ENCODE measurements at places on chromosomes 7 and 10.

- ATAC-seq: no peak
These were observed 30.1 kb downstream of the RAB18 start for GRCh38 chr10:27534161-27534700.

DNA sequence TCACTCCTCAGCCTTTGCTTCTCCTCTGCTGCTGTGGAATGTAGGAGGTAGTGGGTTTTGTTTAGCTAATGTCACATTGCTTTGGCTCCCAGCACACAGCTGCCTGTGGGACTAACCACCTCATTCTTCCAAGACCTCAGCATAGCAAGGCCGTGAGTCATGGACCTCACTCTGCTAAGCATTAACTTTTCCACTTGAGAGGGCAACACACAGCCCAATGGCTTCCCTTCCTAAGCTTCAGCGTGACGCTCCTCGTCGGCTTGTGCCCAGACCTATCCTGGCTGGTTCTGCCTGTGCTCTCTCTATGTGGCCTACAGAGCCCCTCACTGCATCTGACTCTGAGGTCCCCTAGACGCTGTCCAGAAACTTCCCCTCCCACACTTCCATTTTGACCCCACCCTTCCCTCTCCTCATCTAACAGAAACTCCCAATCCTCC is 23.3 kb downstream of the MYOF start:
- ATAC-seq: no peak

GRCh38 chr10:74419491-74419951 is 268.5 kb downstream of the ADK start:
- no peak for ATAC-seq

- peak; percentile 99 for ATAC-seq
These were observed 7.8 kb upstream of the COMMD3 start for GRCh38 chr10:22308390-22308789.

GRCh38 chr10:125844751-125845221 is 21.4 kb downstream of the BCCIP start:
- no peak for ATAC-seq

DNA sequence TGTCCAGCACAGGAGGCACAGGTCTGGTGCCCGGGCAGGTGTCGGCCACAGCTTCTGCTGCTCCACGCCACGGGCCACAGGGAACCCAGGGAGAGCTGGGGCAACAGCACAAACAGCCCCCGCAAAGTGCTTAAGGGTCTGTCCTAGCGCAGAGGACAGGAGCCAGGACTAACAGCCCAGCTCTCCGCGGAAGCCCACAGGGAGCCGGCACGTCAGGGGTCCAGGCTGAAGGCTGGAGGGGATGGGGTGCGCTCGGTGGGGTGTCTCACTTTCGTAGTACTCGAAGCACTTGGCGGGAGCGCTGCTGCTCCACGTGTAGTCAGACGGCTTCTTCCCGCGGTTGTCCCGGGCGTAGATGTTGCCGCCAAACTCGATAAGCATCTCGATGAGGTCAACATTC is 24.9 kb downstream of the ASB13 start:
- no peak for ATAC-seq

- peak; percentile 3 for ATAC-seq
These were observed 461 bp upstream of the FIGNL1 start for GRCh38 chr7:50450590-50451032.

DNA sequence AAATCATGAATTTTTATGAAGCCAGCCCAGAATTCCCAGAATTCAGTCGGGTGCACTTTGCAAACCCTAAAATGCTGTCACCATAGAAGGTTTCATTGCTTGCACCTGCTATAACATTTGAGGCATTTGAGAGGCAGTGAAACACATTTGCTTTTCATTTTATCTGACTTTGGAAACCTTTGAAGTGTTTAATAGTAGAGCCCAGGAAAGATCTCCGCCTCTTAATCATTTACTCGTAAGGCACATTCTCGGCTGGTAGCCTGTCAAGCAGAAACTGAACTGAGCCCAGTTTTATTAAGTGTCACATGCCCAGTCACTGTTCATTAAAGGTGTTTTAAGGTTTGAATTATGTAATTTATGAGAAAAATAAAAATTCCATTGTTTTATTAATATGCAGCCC is 247.6 kb downstream of the EMX2 start:
- ATAC-seq: no peak

- ATAC-seq: peak; percentile 22
These were observed 37.0 kb downstream of the GSDME start for GRCh38 chr7:24720283-24720682.

DNA sequence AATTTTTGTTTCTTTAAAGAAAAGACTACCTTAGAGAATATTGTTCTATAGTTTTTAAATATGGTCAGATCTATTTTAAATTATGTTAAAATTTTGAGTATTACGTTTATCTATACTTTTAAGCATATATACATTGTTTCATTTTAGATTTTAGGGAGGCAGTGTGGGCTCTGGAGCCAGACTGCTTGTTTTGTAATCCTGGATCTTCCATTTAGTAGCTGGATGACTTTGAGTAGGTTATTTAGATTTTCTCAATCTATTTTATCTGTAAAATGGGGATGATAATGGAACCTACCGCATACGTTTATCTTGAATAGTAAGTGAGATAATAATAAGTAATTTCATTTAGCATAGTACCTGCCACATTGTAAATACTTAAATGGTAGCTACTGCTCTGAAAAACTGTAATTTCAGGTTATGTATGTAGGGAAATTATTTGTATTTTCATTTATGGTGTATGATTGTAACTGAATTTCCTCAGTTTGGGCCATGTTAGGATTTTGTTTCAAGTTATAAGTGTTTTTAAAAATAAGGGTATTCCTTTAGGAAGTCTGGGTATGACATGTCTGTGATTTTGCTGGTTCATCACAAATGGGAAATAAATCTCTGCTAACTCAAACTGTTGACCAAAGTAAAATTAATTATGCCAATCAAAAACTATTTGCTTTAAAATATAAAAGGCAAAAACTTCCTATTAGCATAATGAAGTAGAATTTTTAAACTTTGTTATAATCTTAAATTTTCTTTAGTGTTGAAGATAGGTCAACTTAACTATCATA is 6.5 kb downstream of the PTEN start:
- no peak for ATAC-seq

DNA sequence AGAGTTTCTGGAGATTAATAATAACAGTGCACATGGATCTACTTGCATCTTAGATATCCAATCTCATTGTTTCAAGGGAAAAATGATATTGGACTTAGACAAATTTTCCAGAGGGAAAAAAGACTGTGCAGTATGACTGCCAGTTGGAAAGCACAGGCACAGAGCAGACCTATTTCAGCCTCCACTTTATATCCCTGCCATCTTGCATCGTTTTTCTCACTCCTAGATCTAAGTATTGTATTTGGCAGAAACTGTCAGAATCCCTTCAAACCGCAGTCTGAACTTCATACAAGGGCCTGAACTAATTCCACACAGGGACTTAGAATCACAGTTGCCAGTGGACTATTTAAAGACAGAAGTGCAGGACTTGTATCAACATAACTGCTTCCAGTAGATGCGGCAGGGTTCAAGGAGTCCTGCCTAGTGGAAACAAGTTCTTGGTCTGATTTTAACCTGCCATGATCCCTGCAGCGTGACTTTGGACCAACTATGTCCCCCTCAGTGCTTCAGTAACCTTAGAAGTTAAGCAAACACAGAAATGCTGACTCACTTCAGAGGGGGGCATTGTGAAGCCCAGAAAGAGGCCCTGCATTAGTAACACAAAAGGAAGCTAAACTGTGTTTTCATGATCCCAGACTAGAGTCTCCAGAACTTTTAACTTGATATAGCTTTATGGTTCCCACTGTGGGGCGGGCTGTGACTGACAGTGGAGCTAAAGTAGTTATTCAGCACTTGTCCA is 95.7 kb upstream of the PALS2 start:
- no peak for ATAC-seq

DNA sequence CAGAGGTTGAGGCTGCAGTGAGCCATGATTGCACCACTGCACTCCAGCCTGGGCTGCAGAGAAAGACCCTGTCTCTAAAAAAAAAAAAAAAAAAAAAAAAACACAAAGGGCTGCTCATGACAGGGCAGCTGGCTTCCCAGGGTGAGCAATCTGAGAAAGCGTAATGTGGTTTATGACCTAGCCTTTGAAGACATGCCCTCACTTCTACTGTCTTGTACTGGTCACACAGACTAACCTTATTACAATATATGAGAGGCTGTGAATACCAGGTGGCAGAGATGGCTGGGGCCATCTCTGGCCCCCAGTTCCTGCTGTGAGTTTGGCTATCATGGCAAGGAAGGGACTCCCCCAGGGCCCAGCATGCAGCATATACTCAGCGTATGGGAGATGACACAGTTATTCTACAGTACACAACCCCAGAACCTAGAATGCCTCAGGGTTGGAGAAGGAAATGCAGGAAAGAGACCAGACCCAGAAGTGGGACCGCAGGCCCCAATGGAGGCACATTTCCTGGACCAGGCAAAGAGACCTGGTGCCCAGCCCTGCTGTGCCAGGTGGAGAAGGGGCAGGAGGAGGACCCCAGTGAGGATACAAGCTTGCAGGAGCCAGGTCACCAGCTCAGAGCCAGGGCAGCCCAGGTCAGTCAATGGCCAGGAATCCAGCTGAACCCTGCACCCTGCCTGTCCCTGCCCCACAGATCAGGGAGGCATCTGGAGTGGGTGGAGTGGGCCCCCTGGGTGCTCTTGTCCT is 26.3 kb downstream of the NPTX2 start:
- ATAC-seq: no peak

- ATAC-seq: peak; percentile 31
These were observed 47.1 kb upstream of the TMEM72 start for GRCh38 chr10:44864051-44864450.

GRCh38 chr7:105010504-105011130 is 3.4 kb upstream of the KMT2E start:
- ATAC-seq: no peak

DNA sequence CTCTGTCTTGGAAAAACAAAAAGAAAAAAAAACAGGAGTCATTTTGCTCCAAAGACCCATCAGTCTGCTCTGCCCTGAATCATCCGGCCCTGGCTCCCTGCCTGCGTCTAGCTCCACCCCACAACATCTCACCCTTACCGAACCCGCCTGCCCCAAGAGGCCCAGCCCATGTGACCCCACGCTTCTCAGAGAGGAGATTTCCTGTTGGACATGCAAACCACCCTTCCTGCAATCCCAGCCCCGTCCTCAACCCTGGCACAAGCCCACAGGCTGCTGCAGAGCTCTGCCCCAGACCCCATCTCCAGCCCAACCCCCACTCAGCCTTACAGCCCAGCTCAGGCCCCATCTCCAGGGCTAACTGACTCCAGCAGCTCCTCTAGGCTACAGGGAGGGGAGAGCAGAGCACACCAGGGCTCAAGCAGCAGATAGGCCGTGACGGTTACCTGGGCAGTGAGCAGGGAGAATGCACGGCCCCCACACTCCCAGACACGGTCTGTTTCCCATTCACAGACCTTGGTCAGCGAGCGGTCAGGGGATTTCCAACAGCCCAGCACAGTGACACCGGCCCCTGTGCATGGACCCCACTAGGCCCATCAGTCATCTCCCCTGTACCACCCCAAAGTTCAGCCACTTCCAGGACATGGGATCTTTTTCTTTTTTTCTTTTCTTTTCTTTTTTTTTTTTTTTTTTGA is 69.9 kb upstream of the GTF2I start:
- ATAC-seq: no peak

GRCh38 chr7:106372126-106372525 is 87.3 kb upstream of the NAMPT start:
- peak; percentile 51 for ATAC-seq

- ATAC-seq: no peak
These were observed 200.1 kb downstream of the PTPRN2 start for GRCh38 chr7:158387546-158387891.

DNA sequence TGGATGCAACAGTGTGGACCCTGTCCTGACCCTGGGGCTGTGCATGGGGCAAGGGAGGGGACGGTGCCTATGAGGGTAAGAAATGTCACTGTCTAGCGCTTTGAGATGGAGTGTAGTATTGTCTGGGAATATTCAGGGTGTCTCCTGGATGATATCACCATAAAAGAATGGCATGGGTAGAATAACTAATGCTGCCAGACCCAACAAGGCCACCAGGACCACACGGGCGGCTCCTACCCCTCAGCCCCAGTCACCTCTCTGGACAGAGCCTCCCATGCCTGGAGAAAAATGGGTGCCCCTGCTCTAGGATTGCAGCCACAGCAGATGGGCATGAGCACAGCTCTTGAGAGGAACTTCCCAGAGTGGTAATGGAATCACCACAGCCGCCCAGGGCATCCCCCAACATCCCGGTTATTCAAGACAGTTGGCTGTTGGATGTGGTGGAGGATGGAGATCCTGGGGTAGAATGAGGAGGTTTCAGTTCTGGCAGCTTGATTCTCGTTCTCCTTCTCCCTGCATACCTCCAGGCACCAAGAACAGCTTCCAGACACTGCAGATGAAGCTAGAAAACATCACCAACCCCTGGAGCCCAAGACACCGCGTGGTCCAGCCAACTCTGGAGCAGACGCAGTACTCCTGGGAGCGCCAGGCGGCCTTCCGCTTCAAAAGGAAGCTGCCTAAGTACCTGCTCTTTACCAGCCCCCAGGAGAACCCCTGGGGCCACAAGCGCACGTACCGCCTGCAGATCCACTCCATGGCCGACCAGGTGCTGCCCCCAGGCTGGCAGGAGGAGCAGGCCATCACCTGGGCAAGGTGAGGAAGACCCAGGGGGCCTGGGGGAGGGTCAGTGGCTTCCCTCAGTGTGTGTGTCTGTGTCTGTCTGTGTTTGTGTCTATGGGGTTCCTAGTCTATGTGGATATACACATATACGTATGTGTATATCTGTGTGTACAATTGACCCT is 6.2 kb downstream of the AOC1 start:
- no peak for ATAC-seq

- ATAC-seq: no peak
These were observed 8.3 kb downstream of the HOXA4 start for GRCh38 chr7:27122077-27122910.

DNA sequence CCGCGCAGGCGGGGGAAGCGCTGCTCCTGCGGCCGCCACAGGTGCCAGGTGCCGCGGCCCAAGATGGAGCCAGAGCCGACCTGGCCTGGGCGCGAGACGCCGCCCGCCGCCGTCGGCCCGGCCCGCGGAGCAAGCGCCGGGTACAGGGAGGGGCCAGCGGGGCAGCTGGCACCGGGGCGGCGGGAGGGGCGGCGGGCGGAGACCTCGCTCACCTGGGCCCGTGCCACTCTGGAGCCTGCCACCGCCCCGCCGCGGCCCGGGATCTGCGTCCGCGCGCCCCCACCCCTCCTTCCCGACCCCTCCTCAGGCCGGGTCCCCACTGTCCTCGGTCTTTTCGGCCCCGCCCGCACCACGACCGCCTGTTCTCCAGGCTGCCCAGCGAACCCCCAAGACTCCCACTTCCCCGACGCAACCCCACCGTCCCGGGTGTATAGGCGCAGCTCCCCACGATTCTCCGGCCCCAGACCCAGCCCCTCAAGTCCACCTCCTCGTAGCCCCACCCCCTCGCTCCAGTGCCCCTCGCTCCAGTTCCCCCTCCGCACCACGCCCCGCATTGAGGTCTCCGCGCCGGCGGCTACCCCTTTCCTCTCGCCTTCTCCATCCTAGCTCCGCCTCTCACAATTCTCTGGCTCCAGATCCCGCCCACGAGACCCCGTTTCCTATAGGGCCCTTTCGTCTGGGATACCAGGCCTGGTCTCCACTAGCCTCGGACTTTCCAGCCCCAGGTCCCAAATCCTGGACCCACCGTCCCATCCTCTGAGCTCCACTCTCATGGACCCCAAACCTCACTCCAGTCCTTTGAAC is at the start of gene GPRIN2:
Gene GPRIN2, minus strand, starts transcription at position 144 of the 804 bp plus-strand sequence. CDS start 5,922 bp downstream, outside the sequence.
- no peak for ATAC-seq

- no peak for ATAC-seq
These were observed 96.9 kb downstream of the TES start for GRCh38 chr7:116307253-116307652.

All from activated CD4-positive, CD25-positive, alpha-beta regulatory T cell treated with anti-CD3 and anti-CD28 coated beads, Interleukin-2, amount 50 U/mL, for 24 hours (primary cell).